Activated CD4-positive, alpha-beta T cell treated with anti-CD3 and anti-CD28 coated beads for 48 hours (primary cell): ENCODE measurements at places on chromosomes 2 and 18.

DNA sequence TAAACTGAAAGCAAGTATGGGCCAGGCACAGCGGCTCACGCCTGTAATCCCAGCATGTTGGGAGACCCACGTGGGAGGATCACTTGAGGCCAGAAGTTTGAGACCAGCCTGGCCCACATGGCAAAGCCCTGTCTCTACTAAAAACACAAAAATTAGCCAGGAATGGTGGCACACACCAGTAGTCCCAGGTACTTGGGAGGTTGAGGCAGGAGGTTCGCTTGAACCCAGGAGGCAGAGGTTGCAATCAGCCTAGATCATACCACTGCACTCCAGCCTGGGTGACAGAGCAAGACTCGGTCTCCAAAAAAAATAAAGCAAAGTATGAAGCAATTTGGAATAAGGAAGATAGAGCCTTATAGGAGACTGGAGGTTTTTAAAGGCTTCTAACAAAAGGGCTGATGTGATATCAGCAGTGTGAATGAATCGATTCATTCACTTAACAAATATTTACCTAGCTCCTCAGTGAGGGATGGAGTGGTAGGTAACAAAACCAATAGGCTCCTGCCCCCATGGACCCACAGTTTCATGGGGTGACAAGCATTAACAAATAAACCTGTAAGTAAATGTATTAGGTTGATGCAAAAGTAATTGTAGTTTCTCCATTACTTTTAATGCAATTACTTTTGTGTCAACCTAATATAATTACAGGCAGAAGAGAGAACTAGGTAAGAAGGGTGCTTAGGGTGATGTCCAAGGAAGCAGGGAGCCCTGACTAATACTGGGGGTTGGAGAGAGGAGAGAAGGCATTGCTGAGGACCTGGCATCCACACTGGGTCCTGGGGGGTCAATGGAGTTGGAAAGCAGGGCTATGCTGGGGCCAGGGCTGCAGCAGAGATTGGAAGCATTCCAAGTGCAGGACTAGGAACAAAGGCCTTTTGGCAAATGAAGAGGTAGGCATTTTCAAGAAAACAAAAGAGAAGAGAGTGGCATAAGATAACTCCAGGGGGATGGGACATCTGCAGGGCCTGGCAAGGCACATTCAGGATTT lies 195.4 kb upstream of the ARL4C start:
- no peak for DNase-seq

DNA sequence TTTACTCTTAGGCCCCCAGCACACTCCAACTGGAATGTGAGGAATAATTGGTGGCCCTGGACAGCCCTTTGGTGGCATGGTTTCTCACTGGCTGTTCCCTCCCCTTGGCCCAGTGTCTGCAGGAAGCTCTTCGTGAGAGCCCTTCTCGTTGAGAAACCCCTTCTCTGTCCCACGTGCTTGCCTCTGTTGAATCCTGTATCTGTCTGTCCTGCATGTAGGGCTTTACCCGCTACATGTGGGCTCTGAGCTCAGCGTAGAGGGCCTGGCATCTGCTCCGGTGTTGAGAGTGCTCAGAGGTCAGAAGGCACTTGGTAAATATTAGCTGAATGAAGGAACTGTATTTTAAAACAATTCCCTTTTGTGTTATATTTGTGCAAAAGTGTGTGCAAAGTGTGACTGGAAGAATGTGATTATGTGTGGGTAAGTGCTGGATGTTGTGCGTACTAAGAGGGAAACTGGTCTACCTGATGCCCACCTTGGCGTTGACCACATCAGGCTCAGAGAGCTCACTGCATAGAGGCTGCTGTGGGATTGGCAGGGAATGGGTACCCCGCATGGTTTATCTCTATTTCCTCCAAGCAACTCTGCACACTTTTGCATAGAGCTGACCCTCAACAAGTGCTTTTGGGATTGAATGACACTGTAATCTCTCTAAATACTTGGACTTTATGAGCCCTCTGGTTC lies 40.0 kb downstream of the RNF144A start:
- no peak for DNase-seq

GRCh38 chr2:168912901-168913369 lies 11.8 kb downstream of the G6PC2 start:
- DNase-seq, result peak; percentile 14

- no peak for DNase-seq
Observed at GRCh38 chr2:220076734-220077133, 449.3 kb downstream of the SLC4A3 start.

DNA sequence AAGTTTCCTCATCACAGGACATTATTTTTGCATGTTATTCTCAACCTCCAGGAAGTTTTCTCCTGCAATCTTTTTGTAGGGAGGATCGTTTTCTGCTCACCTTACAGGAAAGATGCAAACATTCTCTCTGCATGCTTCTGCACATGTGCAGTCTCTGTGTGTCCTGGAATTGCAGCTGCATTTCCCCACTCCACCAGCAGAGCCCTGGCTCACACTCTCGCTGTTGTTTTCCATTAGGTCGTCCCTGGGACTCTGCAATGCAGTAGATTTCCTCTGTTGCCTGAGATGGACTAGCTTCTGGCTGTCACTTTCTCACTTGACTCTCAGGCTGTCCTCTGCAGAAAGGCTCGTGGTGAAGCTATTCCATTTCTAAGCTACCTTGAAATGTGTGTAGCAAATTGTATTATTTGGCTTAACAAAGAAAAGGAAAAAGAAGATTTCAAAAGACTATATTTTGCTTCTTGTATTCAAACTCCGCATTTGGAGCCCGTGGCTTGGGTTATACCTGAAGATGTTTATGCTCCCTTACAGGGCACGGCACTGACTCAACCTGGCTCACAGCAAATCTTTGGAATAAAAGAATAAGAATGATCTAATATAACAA lies 346.7 kb downstream of the RAD51AP2 start:
- no peak for DNase-seq

GRCh38 chr2:3942841-3943240 lies 239.5 kb downstream of the DCDC2C start:
- DNase-seq, result no peak

GRCh38 chr2:35495182-35495581 lies 860.4 kb upstream of the CRIM1 start:
- DNase-seq, result no peak
